Skin of body (tissue), 3 donors: ENCODE measurements at places on chromosomes 1 and 21.

GRCh38 chr1:18653367-18653766, 22.7 kb downstream of the PAX7 start:
- DNase-seq = no peak

- no peak for DNase-seq
These were observed 22.2 kb upstream of the TMEM52 start for GRCh38 chr1:1941211-1941841.

- no peak for DNase-seq
These were observed 56.6 kb upstream of the C1orf174 start for GRCh38 chr1:3956527-3957170.

- no peak for DNase-seq
These were observed 16.5 kb downstream of the EIF2D start for GRCh38 chr1:206595581-206596318.

DNA sequence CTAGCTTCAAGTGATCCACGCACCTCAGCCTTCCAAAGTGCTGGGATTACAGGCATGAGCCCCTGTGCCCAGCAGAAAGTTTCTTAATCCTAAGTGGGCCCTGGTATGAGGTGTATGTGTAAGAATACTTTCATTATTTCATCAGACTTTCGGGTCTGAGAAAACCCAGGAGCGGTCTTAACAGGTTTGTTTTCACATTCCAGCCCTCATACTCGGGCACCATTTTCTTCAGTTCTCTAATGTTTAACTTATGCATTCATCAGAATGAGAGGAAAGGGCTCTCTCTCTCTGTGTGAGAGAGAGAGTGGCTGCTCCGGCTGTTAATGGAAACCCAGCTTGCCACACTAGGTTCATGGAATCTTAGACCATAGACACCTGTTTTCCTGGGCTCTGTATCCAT, 4.2 kb upstream of the PADI1 start:
- DNase-seq = no peak

DNA sequence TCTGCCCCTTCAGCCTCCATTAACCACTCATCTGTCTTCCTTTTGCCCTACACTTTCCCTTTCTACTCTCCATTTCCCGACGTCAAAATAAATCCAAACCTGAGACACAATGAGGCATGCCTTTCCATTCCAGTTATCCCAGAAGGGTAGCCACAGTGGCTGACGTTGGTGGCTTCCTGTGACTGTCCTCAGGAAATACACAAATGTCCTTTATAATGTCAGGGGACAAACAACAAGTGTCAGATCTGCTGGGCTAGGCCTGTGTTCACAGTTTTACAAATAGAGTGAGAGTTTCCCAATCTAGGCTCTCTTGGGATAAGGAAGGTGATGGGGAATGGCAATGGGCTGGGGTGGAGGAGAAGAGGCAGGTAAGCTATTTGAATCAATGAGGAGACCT, 135.3 kb downstream of the BRINP2 start:
- no peak for DNase-seq
